Choroid plexus epithelial cell (primary cell): ENCODE measurements at places on chromosomes 13 and 19.
A peak's percentile ranks its signal among the peaks of the same experiment; 100 is the strongest.

GRCh38 chr19:495402-496111 lies 729 bp upstream of the MADCAM1 start:
- no peak for DNase-seq

DNA sequence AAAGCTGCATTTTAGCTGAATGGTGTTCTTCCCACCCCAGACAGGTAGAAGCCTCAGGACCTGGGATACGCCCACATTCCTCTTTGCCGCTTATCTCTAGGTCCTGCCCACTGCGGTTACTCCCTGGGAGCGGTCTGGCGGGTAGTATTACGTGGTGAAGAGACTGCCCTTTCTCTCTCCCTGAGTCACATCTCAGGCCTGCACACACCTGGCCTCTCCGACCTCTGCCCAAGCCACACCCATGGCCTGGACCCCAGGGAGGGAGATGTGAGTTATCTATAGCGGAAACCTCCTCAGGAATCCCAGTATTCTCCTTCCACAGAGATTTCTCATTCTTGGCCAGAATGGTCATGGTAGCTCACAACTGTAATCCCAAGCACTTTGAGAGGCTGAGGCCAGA lies 17.3 kb downstream of the RHPN2 start:
- no peak for DNase-seq

DNA sequence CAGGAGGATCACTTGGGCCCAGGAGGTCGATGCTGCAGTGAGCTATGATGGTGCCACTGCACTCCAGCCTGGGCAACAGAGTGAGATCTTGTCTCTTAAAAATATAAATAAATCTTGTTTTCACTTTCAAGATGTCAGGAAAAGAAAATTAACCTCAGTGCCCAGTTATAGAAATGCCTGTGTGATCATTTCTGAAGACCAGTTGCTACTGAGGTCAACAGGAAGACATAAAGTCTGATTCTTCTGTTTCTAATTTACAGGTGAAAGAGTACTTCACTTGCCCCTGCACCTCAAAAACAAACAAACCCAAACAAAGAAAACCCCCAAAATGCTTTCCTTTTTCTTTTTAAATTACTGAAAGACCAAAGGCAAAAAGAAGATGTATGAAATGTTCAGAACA lies 174.3 kb upstream of the NBEA start:
- no peak for DNase-seq

DNA sequence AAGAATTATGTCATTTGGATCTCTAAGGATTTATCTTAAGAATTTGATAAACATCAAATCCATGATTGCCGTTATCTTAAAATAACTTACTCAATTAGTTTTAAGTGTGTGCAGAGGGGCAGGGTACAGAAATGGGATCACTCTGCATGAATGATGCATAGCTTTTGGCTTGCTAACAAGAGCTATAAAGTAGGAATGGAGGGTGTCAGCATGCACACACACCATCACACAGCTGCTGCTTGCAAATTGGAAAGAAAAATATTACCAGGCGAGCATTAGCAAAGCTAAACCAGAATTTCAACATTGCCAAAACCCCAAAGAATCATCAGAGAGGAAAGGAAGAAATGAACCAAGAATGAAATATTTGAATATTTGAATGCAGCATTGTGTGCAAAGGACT lies 580.6 kb downstream of the LMO7 start:
- no peak for DNase-seq

- DNase-seq, result no peak
These were observed 44.3 kb downstream of the BBC3 start for GRCh38 chr19:47186446-47187334.

DNA sequence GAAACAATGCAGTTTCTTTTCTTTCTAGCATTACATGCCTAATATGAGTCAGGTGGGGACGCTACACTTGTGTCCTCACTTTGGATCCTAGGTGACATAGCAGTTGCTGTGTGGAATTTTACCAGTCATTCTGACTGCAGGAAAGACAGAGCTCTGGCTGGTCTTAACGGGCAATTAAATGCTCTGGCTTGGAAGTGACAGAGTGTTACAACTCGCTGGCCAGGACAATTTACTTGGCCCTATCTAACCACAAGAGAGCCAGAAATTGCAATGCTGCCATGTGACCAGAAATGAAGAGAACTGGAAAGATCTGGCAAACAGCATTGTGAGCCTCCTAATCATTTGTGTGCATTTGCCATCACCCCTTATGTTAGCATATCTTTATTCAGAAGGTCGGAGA lies 351.1 kb downstream of the DCT start:
- DNase-seq, result no peak

DNA sequence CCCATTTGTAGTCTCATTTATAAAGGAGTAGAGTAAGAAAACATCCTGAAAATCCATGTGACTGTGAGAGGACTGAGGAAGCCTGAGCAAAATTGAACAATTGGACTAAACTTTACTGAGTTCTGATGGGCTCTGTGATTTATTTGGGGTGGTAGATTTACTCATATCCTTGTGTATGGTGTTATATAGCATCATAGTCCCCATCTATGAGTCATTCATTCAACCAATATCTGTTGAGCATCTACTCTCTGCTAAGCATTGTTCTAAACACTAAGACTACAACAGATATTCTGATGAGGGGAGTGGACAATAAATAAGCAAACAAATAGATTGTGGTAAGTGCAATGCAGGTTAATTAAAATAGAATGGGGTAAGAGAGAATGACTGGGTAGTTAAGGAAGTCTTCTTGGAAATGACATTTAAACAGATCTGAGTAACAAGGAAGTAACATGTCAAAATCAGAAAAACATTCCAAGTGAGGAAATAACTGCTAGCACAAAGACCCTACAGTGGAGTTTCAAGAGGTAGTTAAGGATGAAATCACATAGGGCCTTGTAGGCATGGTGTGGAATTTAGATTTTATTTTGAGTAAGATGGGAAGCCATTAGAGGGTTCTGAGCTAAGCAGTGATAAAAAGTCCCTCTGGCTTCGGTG lies 36.3 kb upstream of the MLNR start:
- no peak for DNase-seq

DNA sequence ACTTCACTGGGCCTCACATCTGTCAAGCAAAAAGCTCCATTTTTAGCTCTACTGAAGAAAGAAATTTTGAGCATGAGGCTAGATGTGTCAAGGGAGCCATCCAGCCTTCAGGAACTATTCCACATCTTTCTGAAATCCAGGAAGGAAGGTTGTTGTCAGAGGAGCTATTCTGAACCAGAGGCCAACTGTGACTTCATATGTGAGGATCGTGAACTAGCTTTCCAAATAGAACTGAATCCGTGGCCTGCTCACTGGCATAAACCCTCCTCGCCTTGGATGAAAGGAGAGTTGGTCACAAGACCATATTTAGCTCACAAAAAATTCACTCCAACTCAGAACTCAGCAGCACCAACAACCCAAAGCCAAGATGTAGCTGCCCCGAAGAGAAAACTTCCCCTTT lies 195.8 kb downstream of the FOXO1 start:
- no peak for DNase-seq

GRCh38 chr19:30376272-30376671 lies 4.1 kb downstream of the ZNF536 start:
- DNase-seq, result no peak

DNA sequence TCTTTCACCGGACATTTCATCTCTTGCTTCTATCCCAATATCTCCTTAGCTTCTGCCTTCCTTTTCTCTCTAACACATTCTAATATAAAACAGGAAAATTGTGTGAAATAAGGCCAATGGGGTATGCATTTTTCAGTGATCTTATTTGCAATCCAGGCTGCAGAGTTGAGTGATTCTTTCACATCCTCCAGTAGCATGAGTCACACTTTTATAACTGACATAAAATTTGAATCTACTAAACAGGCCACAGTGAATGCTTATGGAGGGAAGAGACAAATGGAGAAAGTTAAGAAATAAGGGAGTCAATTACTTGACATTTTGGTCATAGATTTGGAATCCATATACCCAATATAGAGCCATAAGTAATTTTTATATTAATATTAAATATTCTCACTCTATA lies 1037.0 kb upstream of the SPRY2 start:
- no peak for DNase-seq

DNA sequence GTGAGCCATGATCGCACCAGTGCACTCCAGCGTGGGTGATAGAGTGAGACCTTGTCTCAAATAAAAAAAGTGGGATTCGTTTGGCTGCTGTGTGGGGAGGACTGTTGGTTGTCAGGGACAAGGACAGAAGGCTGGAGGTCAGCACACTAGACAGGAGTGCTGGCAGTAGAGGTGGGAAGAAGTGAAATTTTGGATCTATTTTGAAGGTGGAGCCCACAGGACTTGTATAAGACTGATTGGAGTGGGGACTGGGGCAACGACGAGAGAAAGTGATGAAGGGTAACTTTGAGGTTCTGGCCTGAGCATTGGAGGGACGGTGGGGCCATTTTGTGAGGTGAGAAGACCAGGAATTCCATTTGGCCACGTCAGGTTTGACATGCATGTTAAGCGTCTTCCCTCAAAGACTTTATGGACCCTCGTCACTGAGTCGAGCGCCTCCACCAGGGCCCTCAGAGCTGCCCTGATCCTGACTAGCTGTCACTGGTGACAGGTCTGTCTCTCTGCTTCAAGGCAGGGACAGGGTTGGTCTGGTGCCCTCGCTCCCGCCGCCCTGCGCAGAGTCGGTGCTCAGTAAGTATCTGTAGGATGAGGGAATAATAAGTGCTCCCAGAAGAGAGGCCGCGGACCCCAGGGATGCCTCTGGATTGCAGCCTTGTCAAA lies 673 bp downstream of the CTU1 start:
- peak; percentile 21 for DNase-seq

DNA sequence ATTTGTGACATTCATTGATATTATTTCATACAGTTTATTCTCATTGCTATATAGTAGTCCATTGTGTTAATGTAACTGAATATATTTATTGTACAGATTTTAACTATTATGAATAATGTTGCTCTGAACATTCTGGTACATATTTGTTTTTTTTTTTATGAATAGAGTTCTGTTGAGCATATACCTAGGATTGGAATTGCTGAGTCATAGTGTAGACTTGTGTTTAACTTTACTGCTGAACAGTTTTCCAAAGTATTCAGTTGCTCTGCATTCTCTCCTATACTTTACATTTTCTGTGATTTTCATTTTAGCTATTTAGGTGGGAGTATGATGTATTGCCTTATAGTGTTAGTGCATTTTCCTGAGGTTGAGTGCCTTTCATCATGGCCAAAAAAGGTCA lies 97.5 kb downstream of the MAB21L1 start:
- peak; percentile 30 for DNase-seq

- no peak for DNase-seq
These were observed 414.6 kb downstream of the ITGBL1 start for GRCh38 chr13:101866889-101867581.

DNA sequence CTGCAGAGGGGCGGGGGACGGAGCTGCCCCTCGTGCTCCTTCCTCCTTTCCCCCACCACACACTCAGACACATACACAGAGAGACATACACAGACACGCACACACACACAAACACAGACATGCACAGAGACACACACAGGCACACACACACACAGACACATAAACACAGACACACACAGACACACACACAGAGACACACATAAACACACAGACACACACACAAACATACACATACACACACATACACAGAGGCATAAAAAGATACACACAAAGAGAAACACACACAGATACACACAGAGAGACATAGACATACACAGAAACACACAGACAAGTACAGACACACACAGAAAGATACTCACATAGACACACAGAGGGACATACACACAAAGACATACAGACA lies 136.0 kb downstream of the UQCRFS1 start:
- no peak for DNase-seq

GRCh38 chr13:63206461-63206860 lies 1790.8 kb upstream of the PCDH20 start:
- DNase-seq, result peak; percentile 40

GRCh38 chr19:55549500-55550320 lies 4.4 kb upstream of the SBK3 start:
- DNase-seq, result peak; percentile 91

DNA sequence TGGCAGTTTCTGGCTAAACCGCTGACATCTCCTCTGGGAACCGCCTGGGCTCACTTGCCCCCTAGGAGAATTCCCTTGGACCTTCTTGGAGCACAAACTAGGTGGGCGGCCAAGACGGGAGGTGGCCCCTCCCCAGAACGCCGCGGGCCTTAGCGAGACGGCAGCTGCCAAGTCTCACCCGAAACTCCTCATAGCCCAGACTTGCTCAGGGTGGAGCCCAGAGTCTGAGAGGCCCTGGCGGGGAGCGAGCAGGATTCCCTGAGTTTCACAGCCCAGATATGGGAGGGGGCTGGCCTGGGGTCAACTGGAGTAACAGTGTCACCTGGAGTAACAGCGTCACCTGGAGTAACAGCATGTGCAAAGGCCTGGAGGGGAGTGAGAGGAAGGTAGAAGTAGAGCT lies 10.1 kb downstream of the TINCR start:
- DNase-seq, result no peak

GRCh38 chr13:107276936-107277335 lies 709.0 kb upstream of the ARGLU1 start:
- DNase-seq, result peak; percentile 28

DNA sequence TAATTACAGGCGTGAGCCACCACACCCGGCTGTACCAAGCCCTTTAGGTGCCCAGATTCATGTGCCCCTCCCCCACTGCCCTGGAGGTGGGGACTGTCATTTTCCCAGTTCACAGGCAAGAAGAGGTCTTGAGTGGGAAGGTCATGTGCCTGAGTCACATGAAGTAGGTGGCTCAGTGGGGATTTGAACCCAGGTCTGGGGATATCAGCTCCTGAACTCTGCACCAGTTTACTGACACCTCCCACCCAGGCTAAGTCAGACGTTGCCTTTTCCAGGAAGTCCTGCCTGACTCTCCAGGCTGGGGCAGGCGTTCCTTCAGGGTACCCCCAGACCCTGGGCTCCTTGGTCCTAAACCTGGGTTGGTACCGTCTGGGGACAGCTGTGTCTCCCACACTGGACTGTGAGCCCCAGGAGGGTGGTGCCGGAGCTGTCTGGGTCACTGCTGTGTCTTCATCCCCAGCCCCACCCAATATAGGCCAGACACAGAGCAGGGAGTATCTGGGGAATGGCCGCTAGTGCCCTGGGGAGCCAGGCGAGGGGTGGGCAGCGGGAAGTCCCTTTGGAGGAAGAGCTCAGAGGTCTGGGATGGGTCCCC lies 8.6 kb downstream of the VASP start:
- no peak for DNase-seq

- DNase-seq, result no peak
These were observed 11.6 kb downstream of the CNFN start for GRCh38 chr19:42378225-42379215.

GRCh38 chr13:30337061-30337610 lies 29.8 kb upstream of the KATNAL1 start:
- DNase-seq, result no peak
